H1 (cell line): ENCODE measurements at places on chromosomes 11 and 22.

DNA sequence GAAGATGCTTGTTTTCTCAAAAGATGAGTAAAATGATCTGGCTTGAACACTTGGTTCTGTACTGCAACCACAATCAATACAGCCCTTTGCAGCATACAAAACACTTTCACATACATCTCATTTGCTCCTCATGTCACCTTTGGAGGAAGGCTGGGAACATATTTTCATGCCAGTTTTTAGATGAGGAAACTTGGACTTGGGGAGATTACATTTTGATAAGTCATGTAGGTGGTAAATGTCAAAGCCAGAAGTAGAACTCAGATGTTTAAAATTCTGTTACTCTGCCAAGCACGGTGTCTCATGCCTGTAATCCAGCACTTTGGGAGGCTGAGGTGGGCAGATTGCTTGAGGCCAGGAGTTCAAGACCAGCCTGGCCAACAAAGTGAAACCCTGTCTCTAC, 121.8 kb downstream of the MICAL2 start:
- H3K36me3 ChIP-seq, result no peaks in the 10 kb centered on the region
- DNase-seq, result no peak
- H3K4me1 ChIP-seq, result no peaks in the 10 kb centered on the region; the same call in 1 of the 2 replicates
- no peak overlapping the region for H3K27ac ChIP-seq
- no peak overlapping the region for H3K4me3 ChIP-seq

DNA sequence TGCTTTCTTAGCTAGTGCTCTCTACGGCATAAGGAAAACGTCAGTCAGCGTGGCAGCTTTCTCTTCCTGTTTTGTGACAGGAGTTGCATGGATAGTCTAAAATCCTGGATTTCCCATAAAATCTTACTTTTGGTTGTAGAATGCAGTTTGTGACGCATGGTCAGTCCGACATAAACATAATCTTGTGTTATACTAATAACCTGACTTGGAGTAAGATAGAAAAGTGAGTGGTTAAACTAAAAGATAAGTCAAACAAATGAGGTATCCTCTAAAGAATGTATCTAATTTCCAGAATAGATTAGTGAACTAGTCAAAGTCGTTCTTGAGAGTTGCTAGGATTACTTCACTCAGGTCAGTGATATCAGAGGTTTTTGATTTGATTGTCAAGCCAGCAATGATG, 157.6 kb downstream of the PGR start:
- H3K27ac ChIP-seq, result no peak overlapping the region
- no peaks in the 10 kb centered on the region; the same call in 1 of the 2 replicates for H3K36me3 ChIP-seq
- no peak for DNase-seq
- H3K4me3 ChIP-seq, result no peak overlapping the region

GRCh38 chr22:35589071-35589755, 27.9 kb downstream of the MB start:
- no peaks in the 10 kb centered on the region for H3K36me3 ChIP-seq
- no peak for DNase-seq
- H3K27me3 ChIP-seq, result no peaks in the 10 kb centered on the region
- H3K27ac ChIP-seq, result no peak overlapping the region

GRCh38 chr22:23034621-23035556, 35.4 kb upstream of the GNAZ start:
- 0 out of 2 replicates have a peak, but pooled peaks cover 5% of the 10 kb centered on the region for H3K4me1 ChIP-seq
- peaks cover 5% of the 10 kb centered on the region; the same call in 1 of the 2 replicates for H3K27me3 ChIP-seq
- DNase-seq, result no peak
- no peaks in the 10 kb centered on the region for H3K36me3 ChIP-seq
- no peak overlapping the region for H3K4me3 ChIP-seq

- H3K4me3 ChIP-seq, result no peak overlapping the region
- H3K27me3 ChIP-seq, result no peaks in the 10 kb centered on the region
- no peaks in the 10 kb centered on the region for H3K36me3 ChIP-seq
- no peaks in the 10 kb centered on the region for H3K4me1 ChIP-seq
Measured at GRCh38 chr11:12273618-12273995, 103.8 kb upstream of the PARVA start.

- H3K36me3 ChIP-seq, result no peaks in the 10 kb centered on the region
- H3K4me1 ChIP-seq, result no peaks in the 10 kb centered on the region
- no peak for DNase-seq
- no peak overlapping the region for H3K4me3 ChIP-seq
Measured at GRCh38 chr11:86183694-86184093, 60.9 kb upstream of the EED start.

- no peak overlapping the region for H3K4me3 ChIP-seq
- peaks cover 2% of the 10 kb centered on the region; the same call in 1 of the 2 replicates for H3K4me1 ChIP-seq
- H3K36me3 ChIP-seq, result no peaks in the 10 kb centered on the region
Measured at GRCh38 chr11:73365352-73366264, 10.6 kb upstream of the RELT start.

GRCh38 chr11:41346042-41346441, 113.4 kb downstream of the LRRC4C start:
- no peaks in the 10 kb centered on the region for H3K27me3 ChIP-seq
- no peaks in the 10 kb centered on the region for H3K36me3 ChIP-seq
- no peak overlapping the region for H3K27ac ChIP-seq
- DNase-seq, result no peak

DNA sequence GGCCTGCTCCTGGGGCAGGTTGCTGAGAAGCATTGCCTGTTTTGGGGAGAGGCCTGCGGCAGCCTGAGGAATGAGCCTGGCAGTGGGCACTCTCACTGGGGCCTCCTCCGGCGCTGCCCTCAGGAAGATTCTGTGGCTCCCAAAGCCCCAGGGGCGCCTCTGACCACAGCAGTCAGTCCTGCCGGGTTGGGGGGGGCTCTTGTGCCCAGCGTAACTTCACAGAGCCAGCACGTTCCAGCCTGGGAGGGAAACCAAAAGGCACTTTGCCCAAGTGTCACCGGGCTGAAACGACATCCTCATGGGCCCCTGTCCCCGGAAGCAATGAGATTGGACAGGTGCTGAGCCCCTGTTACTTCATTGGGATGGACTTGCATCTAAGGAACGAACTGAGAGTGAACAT, 4.3 kb upstream of the LRP5 start:
- H3K27me3 ChIP-seq, result no peaks in the 10 kb centered on the region; the same call in 1 of the 2 replicates
- no peak overlapping the region for H3K4me3 ChIP-seq

GRCh38 chr22:22929381-22930221, 42.0 kb downstream of the IGLL5 start:
- no peaks in the 10 kb centered on the region for H3K36me3 ChIP-seq
- no peak overlapping the region for H3K27ac ChIP-seq
- DNase-seq, result no peak
- no peak overlapping the region for H3K4me3 ChIP-seq

GRCh38 chr11:125441648-125442410, 54.2 kb downstream of the FEZ1 start:
- H3K36me3 ChIP-seq, result peaks cover 16% of the 10 kb centered on the region
- no peaks in the 10 kb centered on the region for H3K27me3 ChIP-seq
- H3K4me3 ChIP-seq, result no peak overlapping the region
- no peak for DNase-seq
- H3K27ac ChIP-seq, result no peak overlapping the region; the same call in 1 of the 2 replicates
- H3K4me1 ChIP-seq, result peaks cover 38% of the 10 kb centered on the region

- H3K4me3 ChIP-seq, result no peak overlapping the region
- no peak overlapping the region for H3K27ac ChIP-seq
- no peaks in the 10 kb centered on the region for H3K27me3 ChIP-seq
Measured at GRCh38 chr22:40226620-40227019, 48.9 kb downstream of the TNRC6B start.
